Thoracic aorta (tissue), 2 donors: ENCODE measurements at places on chromosomes 3 and 15. TPM values are rescaled to one million over a fixed set of nuclear protein-coding genes. Genes with fewer than 3 reads are reported as not detected.
A peak's percentile ranks its signal among the peaks of the same experiment; 100 is the strongest.

PCSK6 gene
- total RNA-seq = 5.1 TPM

UBL7 gene
- 41.1 TPM for total RNA-seq

TMEM115 gene
- 57.7 TPM for total RNA-seq

VPS13C gene
- total RNA-seq = 99.0 TPM

DNA sequence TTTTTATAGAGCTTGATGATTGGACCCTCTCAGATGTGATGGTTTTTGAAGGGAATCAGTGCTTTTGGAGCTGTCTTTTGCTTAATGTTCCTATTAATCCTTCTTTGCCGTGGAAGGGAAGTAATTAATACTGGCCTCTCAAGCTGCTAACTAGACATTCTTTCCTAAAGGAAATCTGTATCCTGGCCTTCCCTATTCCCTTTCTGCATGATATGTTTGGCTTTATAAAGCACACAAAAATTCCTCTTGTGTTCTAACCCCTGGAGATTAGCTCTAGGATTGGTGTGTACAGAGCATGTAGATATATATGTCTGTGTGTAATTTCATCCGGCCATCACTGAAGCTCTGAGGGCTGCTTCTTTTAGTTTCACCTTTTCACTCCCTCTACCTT is 6.9 kb downstream of the ATXN7 start:
- no peak for DNase-seq
- peaks cover 23% of the 10 kb centered on the region for H3K4me1 ChIP-seq
- no peak overlapping the region for H3K27ac ChIP-seq
- no peak overlapping the region for H3K4me3 ChIP-seq
- no peaks in the 10 kb centered on the region for H3K36me3 ChIP-seq

GRCh38 chr3:31839144-31839917 is 141.7 kb downstream of the OSBPL10 start:
- H3K4me3 ChIP-seq = no peak overlapping the region
- no peaks in the 10 kb centered on the region for H3K4me1 ChIP-seq
- H3K36me3 ChIP-seq = no peaks in the 10 kb centered on the region
- no peak overlapping the region for H3K27ac ChIP-seq
- H3K27me3 ChIP-seq = no peaks in the 10 kb centered on the region
- DNase-seq = no peak

- H3K27me3 ChIP-seq = no peaks in the 10 kb centered on the region
- DNase-seq = no peak
- no peak overlapping the region for H3K27ac ChIP-seq
- H3K36me3 ChIP-seq = no peaks in the 10 kb centered on the region
Measured at GRCh38 chr3:169907476-169907875, 3.9 kb upstream of the SAMD7 start.

DNA sequence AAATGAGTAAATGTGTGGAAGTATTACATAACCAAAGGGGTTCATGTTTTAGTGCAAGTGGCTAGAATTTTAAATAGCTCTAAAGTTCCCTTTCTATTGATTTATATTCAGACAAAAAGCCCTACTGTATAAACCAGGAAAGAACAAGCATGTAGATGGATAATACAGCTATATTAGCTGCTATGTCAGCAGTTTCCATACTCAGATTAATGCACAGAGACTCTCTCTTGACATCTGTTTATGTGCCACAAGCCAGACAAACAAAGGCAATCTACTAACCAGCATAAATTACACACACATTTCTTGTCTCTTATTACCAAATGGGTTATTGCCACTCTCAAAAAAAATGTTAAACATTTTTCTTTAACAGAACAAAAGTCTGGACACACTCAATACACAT is 760.1 kb upstream of the NECTIN3 start:
- no peaks in the 10 kb centered on the region for H3K4me1 ChIP-seq
- H3K27me3 ChIP-seq = no peaks in the 10 kb centered on the region
- H3K4me3 ChIP-seq = no peak overlapping the region
- DNase-seq = no peak
- no peaks in the 10 kb centered on the region for H3K36me3 ChIP-seq

DNA sequence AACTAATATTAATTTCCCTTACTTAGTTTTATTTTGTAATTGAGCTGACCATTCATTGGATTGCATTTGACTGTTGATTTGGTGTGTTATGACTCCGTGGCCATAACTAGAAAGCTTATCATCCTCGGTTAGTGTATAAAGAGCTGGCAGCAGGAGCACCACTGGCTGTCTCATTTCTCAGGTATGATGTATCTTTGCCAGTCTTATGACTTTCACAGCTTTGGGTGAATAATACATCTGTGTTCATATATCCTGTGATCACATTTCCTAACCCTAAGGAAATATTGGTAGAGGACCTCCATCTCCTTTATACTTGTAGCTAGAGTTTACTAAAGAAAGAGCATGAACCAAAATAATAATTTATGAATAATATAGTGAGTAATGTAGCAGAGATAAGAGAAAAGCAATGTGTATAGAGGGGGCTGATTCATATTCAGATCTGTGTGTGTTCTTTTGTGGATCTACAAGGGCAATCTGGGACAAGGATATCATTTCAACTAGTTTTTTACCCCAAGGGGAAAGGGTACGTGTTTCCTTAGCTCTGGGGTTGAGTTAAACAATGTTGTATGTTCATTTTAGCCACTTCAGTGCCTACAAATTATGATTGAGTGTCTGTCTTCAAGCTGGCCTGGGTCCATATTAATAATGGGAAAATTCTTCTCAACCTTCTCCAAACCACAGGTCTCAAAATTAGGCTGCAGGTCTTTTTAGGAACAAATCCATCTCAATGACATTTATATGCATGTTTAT is 901.7 kb downstream of the NTRK3 start:
- H3K4me1 ChIP-seq = no peaks in the 10 kb centered on the region
- H3K36me3 ChIP-seq = no peaks in the 10 kb centered on the region
- no peak for DNase-seq
- no peak overlapping the region for H3K4me3 ChIP-seq
- no peak overlapping the region for H3K27ac ChIP-seq
- no peaks in the 10 kb centered on the region for H3K27me3 ChIP-seq

DNA sequence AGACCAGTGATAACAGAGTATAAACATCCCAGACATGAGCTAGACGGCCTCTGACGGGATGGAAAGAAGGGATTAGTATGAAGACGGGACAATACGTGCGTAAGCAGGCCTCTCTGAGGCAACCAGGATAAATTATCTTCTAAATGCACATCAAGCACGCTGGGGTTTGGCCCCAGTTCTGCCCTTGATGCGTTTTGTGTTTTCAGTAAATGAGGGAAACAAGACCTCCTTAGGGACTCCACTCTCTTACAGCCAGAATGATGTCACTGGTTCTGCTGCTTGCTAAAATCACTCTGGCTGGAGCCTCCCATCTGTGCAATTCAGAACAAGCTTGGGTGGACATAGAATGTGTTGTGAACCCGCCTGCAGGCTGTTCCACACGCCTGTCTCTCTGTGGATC is 156.0 kb upstream of the MCTP2 start:
- no peak overlapping the region for H3K4me3 ChIP-seq
- DNase-seq = no peak
- no peaks in the 10 kb centered on the region for H3K36me3 ChIP-seq
- no peak overlapping the region for H3K27ac ChIP-seq
- no peaks in the 10 kb centered on the region for H3K27me3 ChIP-seq

DNA sequence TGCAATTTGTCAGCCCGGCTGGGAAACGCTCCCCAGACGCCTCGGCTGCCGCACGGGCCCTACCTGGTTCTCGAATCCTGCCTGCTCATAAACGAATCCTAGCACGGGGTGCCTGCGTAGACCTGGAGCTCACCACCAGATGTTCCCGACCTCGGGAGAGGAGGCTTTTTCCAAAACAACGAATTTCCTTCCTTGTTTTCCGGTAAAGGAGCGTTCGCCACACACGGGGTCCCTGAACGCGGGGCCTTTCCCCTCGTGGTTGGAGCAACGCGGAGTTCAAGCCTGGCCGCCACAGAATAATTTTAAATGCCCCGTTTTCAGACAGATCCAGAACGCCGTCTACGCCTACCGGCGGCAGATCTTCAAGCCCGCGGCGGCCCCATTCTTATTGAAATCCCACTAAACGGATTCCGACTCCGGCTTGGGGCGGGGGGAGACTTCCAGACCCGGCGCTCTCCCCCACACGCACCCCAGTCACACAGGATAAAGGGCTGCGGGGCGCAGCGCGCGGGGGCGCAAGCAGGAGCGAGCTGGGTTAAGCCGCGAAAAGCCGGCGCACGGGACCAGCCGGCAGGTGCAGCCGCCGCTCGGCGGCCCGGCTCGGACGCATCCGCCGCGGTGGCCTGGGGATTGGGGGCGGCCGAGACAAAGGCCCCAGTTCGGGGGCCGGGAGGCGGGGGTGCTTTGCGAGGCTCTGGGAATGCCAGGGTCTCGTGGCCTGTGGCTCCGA is 895 bp downstream of the GATA2 start:
- no peak overlapping the region for H3K27ac ChIP-seq
- H3K27me3 ChIP-seq = peaks cover 66% of the 10 kb centered on the region
- DNase-seq = no peak
- peak overlapping the region; percentile 33 for H3K4me3 ChIP-seq
- H3K4me1 ChIP-seq = peaks cover 37% of the 10 kb centered on the region
- no peaks in the 10 kb centered on the region for H3K36me3 ChIP-seq

DNA sequence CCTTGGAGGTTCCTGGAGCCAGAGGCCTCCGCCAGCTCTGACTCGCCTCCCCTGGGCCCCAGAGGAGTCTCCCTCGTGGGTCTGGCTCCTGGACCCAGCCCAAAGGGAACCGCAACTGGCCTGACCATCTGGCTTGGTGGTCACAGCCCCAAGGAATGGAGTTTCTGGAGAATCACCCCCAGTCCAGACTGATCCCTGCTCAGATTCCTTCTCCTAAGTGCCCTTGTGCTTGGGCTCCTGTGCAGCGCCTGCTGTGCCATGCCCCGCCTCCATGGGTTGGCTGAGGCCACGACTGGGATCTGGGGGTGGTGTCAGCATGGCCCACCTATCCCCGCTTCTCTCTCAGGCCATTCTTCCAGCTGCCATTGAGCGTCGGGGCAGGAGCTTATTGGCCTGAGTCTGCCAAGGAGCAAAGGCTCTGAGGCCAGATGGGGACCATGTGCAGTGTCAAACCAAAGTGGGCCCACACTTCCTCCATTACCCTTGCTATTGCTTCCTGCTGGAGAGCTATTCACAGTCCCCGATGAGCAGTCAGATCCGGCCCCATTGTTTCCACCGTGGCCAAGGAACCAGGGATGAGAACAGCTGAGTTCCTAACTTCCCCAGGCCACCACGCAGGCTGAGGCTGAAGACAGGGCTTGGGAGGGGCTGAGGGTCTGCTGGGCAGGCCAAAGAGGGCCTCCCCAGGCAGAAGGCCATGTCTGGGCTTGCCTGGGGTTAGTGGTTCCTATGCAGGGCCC is 19.0 kb downstream of the CSPG4 start:
- H3K27me3 ChIP-seq = no peaks in the 10 kb centered on the region
- H3K36me3 ChIP-seq = peaks cover 38% of the 10 kb centered on the region
- H3K27ac ChIP-seq = peak overlapping the region; percentile 98
- no peak overlapping the region for H3K4me3 ChIP-seq
- H3K4me1 ChIP-seq = peaks cover 65% of the 10 kb centered on the region
- no peak for DNase-seq

DNA sequence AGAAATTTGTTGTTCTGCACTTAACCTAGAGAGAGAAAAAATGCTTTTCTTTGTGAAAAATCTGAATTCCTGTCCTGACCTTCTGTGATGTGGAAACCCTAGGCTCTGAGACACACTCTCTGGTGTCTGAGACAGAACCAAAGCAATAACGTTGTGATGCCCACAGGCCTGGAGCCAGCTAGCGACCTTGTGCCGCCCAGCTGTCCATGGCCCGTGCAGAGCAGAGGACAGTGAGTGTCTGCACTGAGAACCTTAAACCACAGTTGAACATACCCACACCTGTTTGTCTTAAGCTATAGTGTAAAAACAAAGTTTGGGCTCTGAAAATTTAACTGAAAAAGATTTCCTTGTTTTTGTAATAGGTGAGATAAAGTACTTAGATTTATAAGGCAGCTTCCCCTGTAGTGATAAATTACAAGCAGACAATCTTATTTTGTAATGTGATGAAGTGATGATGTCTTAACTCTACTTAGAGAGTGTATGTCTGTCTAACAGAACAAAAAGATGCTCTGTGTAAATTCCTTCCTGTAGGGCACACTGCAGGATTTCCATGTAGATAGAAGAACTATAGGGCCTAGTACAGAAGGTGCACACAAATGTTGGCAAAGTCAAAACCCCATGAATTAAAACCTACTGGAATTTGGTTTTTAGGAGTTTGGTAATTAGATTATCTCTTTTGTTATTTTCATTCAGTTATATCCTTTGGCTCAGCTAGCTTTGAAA is 62.7 kb downstream of the SNRK start:
- no peak for DNase-seq
- no peak overlapping the region for H3K27ac ChIP-seq
- H3K36me3 ChIP-seq = peaks cover 32% of the 10 kb centered on the region
- H3K4me1 ChIP-seq = no peaks in the 10 kb centered on the region
- H3K27me3 ChIP-seq = no peaks in the 10 kb centered on the region

DNA sequence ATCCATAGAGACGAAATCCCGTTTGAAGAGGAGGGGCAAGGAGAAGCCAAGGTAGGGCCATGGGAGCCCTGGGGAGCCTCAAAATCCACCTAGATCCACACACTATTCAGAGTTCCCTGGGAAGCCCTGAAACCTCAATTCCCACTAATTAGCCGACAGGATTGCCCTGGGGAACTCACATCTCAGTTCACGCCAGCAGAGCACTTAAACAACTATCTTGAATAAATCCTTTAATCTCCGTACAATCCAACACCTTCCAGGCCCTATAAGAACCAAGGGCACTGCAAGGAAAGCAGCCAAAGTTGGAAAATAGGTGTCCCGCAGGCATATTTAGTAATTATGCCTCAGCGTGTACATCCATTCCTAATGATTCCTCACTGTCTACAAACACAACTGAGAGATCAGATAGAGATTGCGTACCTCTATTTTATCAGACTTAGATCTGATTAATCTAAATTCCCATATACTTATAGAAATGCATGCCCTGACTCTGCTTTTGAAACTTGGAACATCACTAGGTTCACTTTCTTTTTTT is 25.6 kb upstream of the EIF4A2 start:
- no peaks in the 10 kb centered on the region for H3K36me3 ChIP-seq
- no peaks in the 10 kb centered on the region for H3K4me1 ChIP-seq
- no peak overlapping the region for H3K4me3 ChIP-seq
- H3K27me3 ChIP-seq = no peaks in the 10 kb centered on the region
- no peak for DNase-seq

GRCh38 chr3:146163584-146163983 is 2.6 kb upstream of the PLOD2 start:
- no peak for DNase-seq
- H3K4me1 ChIP-seq = peaks cover 31% of the 10 kb centered on the region
- no peak overlapping the region for H3K4me3 ChIP-seq
- no peaks in the 10 kb centered on the region for H3K36me3 ChIP-seq
- H3K27me3 ChIP-seq = no peaks in the 10 kb centered on the region

DNA sequence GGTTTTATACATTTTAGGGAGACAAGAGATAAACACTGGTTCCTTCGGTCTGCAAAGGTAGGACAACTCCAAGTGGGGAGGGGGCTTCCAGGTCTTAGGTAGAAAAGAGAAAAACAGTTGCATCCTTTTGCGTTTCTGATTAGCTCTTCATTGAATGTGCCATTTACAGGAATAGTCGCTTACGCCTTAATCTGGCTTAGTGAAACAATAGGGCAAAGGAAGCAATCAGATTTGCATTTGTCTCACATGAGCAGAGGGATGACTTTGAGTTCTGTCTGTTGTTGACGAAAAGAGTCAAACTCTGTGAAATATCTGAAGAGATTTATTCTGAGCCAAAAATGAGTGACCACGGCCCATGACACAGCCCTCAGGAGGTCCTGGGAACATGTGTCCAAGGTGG is 166.0 kb upstream of the ATP10A start:
- DNase-seq = no peak
- no peaks in the 10 kb centered on the region for H3K36me3 ChIP-seq
- H3K4me3 ChIP-seq = no peak overlapping the region
- H3K4me1 ChIP-seq = peaks cover 8% of the 10 kb centered on the region
- H3K27ac ChIP-seq = no peak overlapping the region
